Kidney (tissue), 22 donors: ENCODE measurements at places on chromosomes 11 and 22. TPM values are rescaled to one million over a fixed set of nuclear protein-coding genes. Genes with fewer than 3 reads are reported as not detected.
A peak's percentile ranks its signal among the peaks of the same experiment; 100 is the strongest.

Gene TMEM126B
- total RNA-seq: 51.5 TPM

DNA sequence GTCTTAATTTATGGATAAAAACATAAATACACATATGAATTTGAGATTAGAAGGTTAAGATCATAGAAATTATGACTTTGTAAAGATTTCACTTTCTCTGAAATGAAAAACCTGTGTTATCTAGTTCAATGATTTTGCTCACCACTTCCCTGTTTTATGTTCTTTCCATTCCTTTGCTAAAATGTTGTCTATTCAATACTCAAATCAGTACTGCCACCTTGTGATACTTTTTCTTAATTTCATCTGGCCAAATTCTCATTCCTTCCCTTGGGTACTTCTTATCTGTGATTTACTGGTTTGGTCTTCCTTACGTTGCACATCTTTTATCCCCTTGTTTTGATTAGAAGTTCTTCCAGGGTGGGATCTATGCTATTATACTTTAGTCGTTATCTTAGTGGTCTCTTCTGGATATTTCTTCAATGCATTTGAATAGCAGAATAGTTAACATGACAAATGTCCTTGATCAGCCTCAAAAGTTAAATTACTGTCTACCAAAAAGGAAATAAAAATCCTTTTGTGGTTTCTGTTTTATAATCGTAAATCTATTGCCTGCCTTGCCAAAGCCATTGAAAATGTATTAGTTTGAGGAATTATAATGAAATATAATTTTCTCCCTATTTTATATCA lies 197.0 kb downstream of the PGR start:
- no peak for DNase-seq

DNA sequence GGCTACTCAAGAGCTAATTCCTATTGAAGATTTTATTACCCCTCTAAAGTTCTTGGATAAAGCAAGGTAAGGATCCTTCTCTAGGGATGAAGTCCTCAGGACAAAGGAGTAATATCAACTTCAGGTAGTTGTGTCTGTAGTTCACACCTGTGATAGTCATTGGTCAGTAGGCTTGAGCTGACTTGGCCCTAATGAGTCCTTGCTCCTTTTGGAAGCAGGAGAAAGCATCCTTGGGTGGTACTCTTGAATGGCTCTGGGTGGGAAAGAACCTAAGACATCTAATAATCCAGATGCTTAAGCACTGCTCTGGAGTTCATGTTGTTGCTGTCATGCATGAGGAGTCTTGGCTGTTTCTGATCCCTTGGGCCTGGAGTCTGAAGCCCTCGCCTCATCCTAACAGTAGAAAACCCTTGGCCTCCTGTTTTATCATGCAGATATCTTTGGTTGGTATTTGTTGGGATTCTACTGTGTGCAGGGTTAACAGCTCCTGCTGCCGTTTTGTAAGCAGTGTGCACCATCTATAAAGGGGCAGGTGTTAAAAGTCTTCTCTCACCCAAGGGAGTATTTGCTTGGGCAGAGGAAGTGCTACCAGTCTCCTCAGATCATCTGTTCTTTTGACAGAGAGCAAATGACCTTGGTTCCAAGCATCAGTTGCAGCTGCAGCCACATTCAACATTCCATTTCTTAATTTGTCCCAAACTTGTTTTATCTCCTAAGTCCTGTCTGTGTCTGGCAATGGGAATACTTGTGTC lies 2.7 kb downstream of the MRPL40 start:
- DNase-seq: no peak

- peak; percentile 50 for DNase-seq
Measured at GRCh38 chr22:43228330-43228729, 41.4 kb upstream of the TTLL12 start.

DNA sequence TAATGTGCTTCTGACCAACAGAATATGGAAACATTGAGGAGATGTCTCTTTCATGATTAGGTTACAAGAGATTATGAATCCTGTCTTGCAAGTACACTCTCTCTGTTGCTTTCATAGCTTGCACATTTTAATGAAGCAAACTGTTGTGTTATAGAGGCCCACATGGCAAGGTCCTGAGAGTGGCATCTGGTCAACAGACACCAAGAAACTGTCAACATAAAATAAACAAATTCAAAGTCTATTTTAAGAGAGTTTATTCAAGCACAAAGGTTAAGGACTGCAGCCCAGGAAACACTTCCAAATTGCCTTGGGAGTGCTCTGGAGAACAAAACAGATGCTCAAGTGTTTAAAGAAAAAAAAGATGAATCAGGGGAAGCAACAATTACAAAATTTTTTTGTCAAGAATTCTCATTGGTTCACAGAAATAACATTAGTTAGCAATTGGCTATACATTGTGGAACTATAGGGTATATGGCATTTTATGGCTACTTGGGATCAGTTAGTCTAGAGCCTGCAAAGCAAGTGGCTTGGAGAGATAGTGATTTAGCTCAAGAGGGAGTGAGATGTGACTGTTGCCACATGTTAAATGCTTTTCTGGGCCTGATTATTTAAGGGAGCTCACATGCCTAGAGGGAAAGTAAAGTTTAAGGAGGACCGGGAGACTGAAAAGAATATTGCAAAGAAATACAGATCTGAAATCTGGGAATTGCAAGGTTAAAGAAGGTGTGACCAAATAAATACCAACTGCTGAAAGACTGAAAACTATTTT lies 54.6 kb downstream of the CTSC start:
- DNase-seq: no peak

GRCh38 chr11:1521382-1522080 lies 35.0 kb upstream of the MOB2 start:
- DNase-seq: no peak

DNA sequence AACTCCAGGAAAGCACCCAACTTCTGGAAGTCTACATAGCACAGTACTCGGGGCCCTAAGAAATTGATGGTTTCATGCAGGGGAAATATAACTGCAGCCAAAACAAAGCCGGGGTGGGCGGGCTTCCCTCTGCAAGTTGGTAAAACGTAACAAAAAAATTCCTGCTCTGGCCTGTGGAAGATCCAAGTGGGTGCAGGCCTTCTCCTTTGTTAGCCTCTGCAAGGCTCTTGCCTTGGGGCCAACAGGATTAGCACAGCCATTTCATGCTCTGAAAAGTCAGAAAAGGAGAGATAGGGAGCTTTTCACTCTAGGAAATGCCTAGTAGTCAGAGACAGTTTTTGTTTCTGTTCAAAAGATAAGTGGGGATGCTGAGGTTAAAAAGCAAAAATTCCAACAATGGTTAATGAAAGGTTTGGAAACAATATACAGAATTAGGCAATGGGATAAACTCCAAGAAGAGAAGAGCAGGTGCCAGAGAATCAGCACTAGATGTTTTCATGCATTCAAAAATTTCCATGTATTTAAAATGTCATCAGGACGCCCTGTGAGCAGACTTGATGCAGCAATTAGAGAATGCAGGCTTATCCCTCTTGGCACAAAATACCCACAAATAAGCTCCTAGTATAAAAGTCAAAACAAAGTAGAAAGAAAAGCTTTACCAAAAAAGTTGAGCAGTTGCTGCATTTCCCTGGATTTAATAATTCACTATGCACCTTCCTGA lies 72.3 kb upstream of the CHRM4 start:
- no peak for DNase-seq

DNA sequence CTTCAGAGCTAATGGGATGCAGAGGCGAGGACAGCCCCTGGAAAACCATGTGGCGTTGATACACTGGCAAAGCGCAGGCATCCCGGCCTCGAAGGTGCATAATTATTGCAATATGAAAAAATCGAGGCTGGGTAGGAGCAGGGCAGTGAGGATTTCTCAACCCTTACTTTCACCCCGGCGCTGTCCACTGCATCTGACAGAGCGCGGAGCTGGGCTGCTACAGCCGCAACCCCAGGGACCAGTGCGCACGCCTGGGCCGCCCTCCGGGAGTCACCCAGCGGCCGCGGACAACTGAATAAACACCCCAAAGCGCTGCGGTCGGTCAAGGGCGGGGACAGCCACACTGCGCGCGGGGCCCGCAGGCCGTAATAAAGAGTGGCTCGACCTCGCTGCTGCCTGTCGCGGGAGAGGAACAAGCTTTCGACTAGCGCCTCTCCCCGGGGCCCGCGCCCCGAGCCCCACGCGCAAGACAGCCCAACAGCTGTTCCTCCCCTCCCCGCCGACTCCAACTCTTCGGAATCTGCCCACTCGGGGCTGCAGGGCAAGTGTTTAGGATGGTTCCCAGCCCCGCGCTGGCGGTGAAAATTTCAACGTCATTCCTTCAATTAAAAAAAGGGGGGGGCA lies 3.6 kb upstream of the WT1 start:
- DNase-seq: peak; percentile 62

- no peak for DNase-seq
Measured at GRCh38 chr11:40380835-40381234, 1078.6 kb downstream of the LRRC4C start.

Gene TMEM121B
- total RNA-seq: 1.2 TPM

Gene TRMU
- total RNA-seq: 40.5 TPM

GRCh38 chr11:44416776-44417175 lies 106.8 kb upstream of the ALX4 start:
- no peak for DNase-seq

DNA sequence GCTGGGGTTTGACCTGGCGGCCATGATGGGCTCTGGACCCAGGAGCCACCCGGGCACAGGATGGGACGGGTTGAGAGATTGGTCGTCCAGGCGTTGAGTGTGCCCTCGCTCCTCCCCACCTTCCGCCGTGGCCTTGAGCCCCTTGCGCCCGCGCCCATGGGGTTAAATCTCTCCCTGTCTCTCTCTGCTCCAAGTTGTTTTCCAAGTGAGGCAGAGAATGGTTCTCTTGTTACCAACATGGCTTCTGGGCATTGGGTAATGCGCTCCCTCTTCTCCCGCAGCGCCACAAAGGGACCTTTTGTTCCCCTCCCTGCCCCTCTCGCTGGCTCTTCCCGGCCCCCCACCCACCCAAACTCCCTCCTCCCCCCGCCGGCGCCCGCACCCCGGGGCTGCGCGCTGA lies 18.8 kb upstream of the PICK1 start:
- no peak for DNase-seq

Gene SLC37A4
- total RNA-seq: 49.5 TPM

DNA sequence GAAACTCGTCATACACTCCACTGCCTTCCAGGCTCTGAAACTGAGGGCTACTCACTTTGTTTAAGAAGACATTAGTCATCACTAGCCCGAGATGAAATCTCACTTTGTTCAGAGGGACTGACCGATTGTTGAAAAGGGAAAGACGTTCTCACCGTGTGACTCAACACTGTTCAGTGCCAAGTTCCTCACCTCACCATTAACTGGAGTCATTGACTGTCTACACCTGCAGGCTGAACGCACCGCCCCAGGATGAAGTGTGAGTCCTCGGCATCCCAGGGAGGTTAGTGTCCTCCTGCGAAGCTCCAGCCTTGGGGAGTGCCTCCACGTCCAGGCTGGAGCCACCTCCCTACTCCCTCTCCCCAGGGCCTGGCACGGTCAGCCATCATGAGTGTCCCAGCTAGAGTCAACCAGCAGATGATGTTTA lies 30.4 kb downstream of the FADD start:
- DNase-seq: no peak

Gene CBY1
- total RNA-seq: 36.0 TPM

Gene OR4D5
- total RNA-seq: not detected

- no peak for DNase-seq
Measured at GRCh38 chr11:120978701-120979100, 45.2 kb upstream of the TBCEL start.

DNA sequence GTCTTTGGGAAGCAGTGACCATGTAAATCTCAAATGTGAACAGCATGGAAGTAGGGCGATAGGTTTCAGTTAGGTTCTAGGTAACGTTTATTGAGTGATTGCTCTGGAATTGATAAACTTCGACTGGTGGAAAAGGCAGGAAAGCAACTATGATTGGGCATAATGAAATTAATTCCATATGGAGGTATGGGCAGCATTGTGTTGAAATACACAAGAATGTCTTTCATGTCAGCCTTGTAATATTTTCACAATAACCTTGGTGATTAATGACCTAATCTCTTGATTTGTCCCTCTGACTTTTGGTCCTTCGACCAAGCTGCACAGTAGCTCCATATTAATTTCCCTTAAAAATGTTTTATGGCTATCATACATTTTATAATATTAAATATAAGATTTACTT lies 2.8 kb downstream of the CEP57 start:
- DNase-seq: no peak

DNA sequence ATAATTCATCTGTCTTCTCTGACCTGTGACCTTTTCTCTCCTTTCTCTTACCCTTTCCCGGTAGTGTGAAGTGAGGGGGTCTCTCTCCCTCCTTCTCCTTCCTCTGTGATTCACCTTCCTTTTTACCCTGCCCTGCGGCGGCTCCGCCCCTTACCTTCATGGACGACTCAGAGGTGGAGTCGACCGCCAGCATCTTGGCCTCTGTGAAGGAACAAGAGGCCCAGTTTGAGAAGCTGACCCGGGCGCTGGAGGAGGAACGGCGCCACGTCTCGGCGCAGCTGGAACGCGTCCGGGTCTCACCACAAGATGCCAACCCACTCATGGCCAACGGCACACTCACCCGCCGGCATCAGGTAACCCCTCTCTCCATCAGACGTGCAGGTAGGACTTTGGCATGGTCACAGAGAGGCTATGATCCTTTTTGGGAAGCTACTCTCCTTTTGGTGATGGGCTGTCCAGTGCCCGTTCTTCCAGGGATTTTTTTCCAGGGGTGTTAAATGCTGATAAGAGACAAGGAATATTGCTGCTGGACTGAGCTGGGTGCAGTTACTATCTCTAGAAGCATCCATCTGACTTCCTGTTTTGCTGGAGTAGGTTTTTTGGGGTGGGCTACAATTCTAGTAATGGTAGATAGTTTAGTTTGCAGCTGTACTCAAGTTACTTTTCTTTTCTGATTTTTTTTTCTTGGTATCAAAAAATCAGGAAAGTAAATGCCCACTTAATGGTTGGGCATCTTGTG lies 29.9 kb downstream of the CTNND1 start:
- DNase-seq: no peak

- no peak for DNase-seq
Measured at GRCh38 chr11:117026593-117027330, 71.5 kb downstream of the SIK3 start.

Gene RASSF7
- total RNA-seq: 106 TPM

Gene CD3D
- total RNA-seq: 8.7 TPM

DNA sequence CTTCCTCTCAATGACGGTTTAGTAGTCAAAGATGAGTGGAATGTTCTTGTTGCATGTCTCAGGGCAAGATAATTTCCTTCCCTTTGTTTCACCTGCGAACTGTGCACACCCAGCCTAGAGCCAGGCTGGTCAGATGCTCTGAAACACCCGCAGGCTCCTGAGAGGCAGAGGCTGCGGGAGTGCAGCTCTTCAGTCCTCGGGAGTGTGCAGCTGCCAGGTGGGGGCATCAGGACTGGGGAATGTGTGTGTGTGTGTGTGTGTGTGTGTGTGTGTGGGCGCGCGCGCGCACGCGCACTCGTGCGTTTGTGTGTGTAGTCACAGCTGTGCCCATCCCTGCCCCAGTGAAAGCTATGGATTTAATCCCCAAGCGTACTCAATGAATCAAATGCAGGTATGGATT lies 136.2 kb upstream of the NTM start:
- DNase-seq: no peak

DNA sequence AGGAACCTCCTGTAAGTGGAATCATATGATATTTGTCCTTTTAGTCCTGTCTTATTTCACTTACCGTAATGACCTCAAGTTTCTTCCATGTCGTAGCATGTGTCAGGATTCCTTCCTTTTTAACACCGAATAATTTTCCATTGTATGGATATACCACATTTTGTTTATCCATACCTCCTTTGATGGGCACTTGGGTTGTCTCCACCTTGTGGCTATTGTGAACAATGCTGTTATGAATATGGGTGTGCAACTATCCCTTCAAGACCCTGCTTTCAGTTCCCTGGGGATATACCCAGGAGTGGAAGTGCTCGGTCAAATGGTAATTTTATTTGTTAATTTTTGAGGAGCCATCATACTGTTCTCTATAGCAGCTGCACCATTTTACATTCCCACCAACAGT lies 244.9 kb upstream of the BLID start:
- no peak for DNase-seq

GRCh38 chr11:133269267-133269666 lies 263.0 kb downstream of the OPCML start:
- DNase-seq: no peak
